Type B pancreatic cell (in vitro differentiated cells): ENCODE measurements at places on chromosomes 7 and 10.

- DNase-seq: no peak
Observed at GRCh38 chr10:77074104-77074624, 563.4 kb downstream of the KCNMA1 start.

DNA sequence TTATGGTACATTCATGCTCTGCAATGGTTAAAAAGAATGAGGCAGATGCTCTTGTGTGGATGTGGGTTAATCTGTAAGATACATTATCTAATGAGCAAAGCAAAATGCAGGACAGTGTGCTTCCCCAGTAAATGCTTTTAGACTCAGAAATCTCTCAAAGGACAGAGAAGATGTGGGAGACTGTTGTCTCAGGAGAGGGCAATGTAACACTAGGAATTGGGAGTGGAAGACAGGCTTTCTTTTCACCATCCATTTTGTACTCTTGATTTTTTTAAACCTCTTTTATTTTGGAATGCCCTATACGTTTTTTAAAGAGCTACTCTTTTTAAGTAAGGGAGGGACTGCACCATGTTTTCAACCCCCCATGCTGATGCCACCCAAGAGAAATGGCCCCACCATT is 77.5 kb upstream of the ADAM12 start:
- DNase-seq: no peak

- no peak for DNase-seq
Observed at GRCh38 chr7:78260826-78261225, 462.3 kb downstream of the PHTF2 start.

GRCh38 chr7:97107192-97107800 is 10.2 kb upstream of the SDHAF3 start:
- DNase-seq: no peak

DNA sequence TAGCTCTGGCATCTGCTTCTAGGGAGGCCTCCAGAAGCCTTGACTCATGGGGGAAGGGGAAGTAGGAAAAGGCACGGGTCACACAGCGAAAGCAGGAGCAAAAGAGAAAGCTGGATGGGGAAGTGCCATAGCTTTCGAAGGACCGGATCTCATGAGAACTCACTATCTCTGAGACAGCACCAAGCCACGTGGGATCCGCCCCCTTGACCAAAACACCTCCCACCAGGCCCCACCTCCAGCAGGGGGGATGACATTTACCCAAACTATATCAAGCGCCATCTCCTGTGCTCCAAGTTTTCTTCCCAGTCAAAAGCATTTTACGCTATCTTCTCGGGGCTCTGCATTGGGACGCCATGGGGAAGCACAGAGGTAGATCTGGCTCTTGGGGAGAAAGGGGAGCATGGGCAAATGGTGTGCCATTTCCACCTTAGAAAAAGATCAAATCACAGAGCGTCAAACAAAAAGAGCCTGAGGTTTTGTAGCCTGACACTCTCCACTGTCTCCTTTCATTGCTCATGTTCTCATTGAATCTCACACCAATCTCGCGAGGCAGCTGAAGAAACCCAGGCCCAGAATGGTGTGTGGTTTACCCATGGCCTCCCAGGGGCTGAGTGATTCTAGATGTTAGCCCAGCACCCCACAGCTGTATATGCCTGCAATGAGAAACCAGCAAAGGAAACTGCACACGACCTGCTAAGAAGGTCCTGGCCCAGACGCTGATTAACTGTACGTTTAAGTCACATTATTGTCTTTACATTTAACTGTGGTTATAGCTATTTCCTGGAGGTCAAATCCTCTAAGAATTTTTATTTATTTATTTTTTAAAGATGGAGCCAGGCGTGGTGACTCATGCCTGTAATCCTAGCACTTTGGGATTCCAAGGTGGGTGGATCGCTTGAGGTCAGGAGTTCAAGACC is 8.1 kb upstream of the OLAH start:
- no peak for DNase-seq

- DNase-seq: no peak
Observed at GRCh38 chr10:7092603-7093002, 318.2 kb downstream of the SFMBT2 start.

DNA sequence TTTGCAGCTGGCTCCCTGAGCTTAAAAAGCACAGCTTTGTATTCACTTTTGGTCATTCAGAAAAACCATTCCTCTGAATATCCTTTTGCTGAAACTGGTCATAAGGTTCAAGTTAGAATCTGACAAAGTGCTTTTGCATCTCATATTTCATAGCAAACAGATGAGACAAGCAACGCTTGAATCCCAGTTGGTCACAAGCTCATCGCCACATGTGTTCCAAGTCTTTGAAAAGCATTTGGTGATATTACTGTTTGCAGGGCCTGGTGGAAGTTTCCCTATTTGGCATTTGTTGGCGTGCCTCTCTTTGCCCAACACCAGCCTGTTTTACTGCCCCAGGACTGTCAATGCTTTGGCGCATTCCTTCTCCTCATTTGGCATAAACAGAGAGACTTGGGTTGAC is 10.3 kb downstream of the TACC2 start:
- no peak for DNase-seq

GRCh38 chr10:130498042-130498441 is 361.9 kb downstream of the GLRX3 start:
- peak; percentile 47 for DNase-seq

DNA sequence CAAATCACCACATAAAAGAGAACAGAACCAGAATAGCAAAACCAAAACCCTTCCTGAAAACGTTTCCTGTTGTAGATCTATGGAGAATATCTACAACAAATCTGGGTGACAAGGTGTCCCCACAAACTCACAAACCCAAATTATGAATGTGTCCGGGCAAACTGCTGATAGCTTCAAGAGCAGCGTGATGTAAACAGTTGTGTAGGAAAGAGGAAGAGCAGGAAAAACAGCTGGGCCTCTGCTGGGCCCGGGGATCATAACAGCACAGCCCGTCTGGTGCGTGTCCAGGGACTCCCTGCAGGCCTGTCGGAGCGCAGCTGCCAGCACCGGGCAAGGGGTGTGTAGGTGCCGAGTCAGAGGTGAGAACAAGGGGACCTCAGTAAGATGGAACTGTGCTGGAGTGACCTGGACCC is 53.7 kb downstream of the KCNH2 start:
- peak; percentile 56 for DNase-seq

GRCh38 chr10:103168438-103168837 is 24.6 kb downstream of the NT5C2 start:
- no peak for DNase-seq

DNA sequence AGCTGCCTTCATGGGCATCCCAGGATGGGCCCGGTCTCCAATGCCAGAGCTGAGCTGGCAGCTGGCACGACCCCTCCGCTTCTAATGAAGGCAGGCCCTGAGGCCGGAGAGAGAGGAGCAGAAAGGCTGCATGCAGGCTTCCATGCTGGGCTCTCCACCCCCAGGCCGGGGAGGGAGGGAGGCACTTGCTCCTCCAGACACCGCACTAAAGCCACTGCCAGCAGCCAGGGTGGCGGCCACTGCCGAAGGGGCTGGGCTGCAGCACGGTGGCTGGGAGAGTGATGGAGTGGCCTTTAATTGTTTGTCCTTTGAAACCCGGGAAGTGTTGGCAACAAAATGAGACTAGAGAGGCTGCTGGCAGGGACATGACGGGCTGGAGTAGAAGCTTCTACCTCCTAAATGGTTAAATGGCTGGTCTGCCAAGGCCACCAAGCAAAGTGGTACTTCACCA is 236.5 kb downstream of the SKAP2 start:
- no peak for DNase-seq

DNA sequence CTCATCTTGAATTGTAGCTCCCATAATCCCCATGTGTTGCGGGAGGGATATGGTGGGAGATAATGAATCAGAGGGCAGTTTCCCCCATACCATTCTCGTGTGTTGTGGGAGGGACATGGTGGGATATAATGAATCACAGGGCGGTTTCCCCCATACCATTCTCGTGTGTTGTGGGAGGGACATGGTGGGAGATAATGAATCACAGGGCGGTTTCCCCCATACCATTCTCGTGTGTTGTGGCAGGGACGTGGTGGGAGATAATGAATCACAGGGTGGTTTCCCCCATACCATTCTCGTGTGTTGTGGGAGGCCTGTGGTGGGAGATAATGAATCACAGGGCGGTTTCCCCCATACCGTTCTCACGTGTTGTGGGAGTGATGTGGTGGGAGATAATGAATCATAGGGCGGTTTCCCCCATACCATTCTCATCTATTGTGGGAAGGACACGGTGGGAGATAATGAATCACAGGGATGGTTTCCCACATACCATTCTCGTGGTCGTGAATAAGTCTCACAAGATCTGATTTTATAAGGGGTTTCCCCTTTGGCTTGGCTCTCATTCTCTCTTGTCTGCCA is 271.0 kb downstream of the MAD1L1 start:
- no peak for DNase-seq

DNA sequence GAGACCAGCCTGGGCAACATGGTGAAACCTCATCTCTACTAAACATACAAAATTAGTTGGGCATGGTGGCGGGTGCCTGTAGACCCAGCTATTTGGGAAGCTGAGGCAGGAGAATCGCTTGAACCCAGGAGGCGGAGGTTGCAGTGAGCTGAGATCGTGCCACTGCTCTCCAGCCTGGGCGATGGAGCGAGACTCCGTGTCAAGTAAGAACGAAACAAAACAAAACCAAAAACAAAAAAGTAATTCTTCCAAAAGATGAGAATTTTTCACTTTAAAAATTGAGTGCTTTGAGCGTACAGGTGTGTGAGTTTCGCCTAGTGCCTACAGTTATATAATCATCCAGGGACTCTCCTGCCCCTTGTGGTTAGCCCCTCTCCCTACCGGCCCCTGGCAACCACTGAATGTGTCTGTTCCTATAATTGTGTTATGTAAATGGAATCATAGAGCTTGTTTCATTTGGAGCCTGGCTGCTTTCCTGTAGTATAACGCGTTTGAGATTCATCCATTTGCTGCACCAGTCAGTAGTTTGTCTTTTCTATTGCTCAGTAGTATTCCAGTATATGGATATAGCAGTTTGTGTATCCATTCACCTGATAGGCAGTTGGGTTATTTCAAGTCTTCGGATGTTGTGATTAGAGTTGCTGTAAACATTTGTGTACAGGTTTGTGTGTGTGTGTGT is 80.0 kb downstream of the RBM33 start:
- DNase-seq: no peak

DNA sequence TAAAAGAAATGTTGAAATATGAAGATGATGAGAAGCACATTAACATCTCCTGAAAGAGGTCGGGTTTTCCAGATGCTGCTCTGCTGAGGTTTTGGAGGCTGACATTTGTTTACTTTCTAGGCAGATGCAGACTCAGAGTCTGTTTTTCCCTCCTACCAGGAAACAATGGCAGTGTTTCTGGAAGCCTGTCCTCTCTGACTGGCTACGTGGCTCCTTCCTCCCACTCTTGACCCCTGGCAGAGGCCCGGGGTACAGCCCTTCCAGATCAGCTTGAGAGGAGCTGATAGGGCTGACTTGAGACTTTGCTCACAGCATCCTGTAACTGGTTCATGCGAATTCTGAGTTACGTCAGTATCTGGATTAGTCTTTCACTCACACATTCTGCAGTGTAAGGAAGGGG is 41.1 kb upstream of the IL15RA start:
- DNase-seq: no peak

DNA sequence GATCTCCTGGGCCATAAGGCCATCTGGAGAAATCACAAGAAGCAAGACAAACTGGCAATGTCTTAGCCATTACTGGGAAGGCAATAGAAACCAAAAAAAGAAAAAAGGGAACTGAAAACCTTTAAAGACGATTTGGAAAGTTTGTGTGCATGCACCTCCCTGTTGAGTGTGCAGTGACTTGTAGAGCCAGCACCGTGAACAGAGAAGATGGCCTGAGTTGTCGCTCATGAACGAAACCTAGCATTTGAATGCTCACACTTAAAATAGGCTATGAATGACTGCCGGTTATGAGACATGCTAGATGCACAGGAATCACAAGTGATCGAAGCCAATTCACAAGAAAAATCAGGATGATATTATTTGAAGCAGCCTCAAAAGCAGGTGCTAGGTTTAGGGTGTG is 151.3 kb upstream of the ADO start:
- DNase-seq: no peak

GRCh38 chr7:143042159-143042789 is 9.9 kb upstream of the OR6V1 start:
- DNase-seq: no peak

DNA sequence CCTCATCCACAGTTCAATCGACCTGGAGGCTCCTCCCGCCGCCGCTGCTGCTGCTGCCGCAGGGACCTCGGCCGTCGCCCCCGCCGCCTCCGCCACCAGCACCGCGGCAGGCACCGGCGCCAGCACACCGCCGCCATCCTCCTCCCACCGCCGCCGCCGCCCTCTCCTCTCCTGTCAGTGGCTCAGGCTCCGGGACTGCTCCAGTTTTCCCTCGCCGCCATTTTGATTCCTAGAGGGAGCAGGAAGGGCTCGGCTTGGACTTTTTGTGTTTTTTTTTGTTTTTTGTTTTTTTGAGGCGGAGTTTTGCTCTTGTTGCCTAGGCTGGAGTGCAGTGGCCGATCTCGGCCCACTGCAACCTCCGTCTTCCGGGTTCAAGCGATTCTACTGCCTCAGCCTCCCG is 3.0 kb upstream of the MCM10 start:
- DNase-seq: no peak

- DNase-seq: no peak
Observed at GRCh38 chr7:2149672-2150444, 82.9 kb downstream of the MAD1L1 start.

- DNase-seq: no peak
Observed at GRCh38 chr10:15370212-15370855, 755 bp downstream of the FAM171A1 start.

GRCh38 chr7:129343099-129343700 is 91.0 kb upstream of the STRIP2 start:
- DNase-seq: no peak

- DNase-seq: no peak
Observed at GRCh38 chr10:32445036-32445435, 904 bp upstream of the CCDC7 start.

DNA sequence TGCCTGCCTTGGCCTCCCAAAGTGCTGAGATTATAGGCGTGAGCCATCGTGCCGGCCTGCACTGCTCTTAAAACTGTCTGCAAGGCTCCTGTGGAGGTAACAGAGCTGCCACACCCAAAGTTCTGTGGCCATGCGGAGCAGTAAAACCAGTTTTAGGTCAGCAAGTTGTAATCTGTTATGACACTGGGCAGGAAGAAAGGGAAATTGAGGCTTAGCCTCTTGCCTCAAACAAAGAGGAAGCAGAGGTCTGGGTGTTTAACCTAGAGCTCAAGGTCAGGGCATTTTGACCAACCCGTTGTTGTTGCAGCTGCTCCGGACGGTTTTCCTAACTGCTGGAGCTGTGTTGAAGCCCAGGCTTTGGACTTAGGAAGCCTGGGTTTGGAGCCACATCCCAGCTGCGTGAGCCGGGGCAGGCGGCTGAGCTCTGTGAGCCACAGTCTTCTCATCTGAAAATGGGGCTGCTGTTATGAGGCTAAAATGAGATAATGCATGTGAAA is 7.4 kb upstream of the RRP12 start:
- DNase-seq: no peak

- no peak for DNase-seq
Observed at GRCh38 chr7:122803323-122803722, 82.9 kb downstream of the CADPS2 start.

GRCh38 chr10:69866246-69866687 is 64.6 kb downstream of the COL13A1 start:
- no peak for DNase-seq

DNA sequence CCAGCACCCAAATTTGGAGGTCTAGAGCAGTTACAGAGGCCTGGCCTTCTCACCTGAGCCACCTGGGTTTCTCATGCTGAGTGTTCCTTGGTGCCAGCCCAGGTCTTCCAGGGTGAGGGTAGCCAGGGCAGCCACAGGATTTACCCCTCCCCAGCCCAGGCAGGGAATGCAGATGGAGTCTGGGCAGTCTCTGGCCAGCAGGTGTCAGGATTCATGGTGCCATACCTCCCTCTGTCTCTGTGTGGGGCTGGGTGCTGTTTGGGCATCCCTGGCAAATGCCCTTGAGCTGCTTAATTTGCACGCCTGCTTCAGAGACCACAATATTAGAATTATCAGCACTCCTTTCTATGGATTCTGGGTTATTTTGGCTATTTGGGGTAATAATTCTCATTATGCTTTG is 246.7 kb downstream of the GFRA1 start:
- DNase-seq: no peak
